ENCODE measurements at places on chromosomes 2 and 18.
A peak's percentile ranks its signal among the peaks of the same experiment; 100 is the strongest.

DNA sequence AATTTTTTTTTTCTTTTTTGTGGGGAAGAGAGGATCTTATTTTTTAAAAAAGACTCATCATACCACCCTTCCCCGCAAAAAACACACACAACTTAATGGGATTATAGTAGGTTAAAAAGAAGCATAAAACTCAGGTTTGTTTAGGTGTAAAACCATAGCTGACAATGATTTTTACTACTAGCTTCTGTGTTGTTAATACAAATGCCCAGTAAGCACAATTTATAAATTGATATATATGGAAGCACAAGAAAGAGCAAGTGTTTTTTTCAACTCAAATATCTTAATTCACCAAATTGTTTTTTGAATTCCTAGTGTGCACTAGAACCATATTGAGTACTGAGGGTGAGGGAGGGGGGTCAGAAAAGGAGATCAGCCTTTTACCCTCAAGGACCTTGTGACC lies 7.0 kb downstream of the STAT4 start:
- no peak for DNase-seq

GRCh38 chr2:25105336-25106085 lies 62.9 kb downstream of the POMC start:
- DNase-seq: no peak

DNA sequence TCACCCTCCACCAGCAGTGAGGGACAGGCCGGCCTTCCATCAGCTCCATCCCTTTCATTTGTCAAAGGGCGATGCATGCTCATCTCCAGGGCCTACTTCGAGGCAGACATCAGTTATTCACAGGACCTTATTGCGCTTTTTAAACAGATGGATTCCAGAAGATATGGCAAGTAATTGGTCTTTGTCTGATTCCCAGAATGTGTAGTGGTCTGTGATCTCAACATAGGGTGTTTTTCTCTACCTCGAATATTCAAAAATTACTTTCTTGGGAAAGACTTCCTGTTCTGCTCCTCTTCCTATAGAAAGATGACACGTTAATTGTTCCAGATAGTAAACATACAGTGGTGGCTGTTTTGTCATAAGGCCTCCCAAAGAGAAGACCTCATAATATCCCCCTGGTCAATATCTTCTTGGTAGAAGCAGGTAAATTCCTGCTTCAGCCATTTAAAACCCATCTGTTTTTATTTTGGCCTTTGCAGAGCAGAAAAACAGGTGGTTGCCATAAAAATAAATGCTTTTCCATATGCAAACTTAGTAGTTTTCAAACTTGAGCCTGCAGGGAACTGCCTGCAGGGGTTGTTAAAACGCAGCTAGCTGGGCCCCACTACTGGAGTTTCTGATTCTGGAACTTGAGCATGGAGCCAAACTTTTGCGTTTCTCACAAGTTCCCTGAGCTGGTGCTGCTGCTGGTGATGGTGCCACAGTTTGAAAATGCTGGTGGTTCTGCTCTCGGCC lies 8.2 kb downstream of the SMARCAL1 start:
- no peak for DNase-seq

DNA sequence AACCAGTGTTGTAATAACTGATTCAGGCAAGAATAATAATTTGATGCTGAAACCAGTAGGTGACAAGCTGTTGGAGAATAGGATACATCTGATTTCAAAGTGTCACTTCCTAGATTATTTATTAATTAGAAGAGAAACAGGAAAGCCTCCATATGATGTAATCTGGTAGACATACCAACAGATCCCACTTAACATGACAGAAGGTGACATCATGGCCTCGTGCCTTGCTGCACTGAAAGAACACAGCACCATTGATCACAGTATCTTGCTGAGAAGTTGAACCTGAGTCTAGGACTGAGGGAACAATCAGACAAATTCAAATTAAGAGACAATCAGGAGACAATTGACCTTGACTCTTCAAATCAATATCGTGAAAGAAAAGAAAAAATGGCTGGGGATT lies 131.6 kb upstream of the DLGAP1 start:
- DNase-seq: no peak

DNA sequence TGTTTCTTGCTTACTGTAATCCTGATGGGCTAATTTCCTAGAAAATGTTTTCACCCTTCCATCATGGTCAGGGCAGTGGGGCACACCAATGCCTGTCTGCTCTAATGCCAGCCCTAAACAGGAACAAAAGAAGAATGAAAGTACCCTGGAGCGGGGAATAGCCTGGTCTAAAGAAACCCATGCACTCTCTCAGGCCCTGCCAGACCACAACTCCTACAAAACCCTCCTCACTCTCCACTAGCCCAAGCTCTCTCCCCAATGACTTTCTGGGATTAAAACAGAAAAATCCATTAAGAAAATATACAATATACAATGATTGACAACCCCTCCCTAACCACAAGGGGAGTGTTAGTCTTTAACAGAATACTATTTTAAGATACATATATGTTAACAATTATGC lies 67.6 kb downstream of the AAK1 start:
- DNase-seq: no peak

- no peak for DNase-seq
These were observed 194.2 kb upstream of the HDAC4 start for GRCh38 chr2:239594772-239595608.

GRCh38 chr18:68642003-68642402 lies 72.9 kb downstream of the TMX3 start:
- DNase-seq: no peak

DNA sequence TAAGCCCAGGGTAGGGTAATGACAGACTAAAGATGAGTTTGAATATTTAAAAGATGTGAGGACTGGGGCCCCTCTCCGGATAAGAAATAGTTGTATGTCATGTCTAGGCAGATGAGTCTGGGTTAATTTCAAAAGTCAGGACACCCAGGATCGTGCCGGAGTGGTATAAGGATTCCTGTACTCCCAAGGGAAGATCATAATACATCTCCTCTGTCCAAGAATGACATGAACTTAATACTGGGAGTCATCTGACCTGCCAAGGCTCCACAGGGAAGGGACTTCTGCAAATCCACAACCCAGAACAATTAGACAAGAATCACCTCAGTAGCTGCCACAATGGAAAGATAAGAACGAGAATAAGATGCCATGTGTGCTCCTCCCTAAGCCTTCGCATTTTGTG lies 17.1 kb downstream of the RPRM start:
- no peak for DNase-seq

GRCh38 chr2:232420073-232420454 lies 13.4 kb downstream of the ALPG start:
- no peak for DNase-seq

DNA sequence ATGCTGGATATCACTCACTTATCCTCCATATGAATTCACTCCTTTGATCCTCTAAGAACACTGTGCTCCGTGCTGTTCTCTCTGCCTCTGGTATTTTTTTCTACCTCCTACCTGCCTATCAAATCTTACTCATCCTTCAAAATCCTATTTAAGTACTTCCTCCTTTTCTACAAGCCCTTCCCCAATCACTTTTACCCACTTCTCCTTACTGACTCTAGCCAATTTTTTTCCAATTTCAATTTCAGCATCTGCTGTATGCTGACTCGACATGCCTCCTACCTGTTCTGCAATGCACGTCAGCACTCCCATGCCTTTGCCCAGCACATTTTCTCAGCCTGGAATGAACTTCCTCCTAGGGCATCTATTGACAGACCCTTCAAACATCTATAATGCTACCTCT lies 37.3 kb upstream of the LNPK start:
- DNase-seq: no peak

DNA sequence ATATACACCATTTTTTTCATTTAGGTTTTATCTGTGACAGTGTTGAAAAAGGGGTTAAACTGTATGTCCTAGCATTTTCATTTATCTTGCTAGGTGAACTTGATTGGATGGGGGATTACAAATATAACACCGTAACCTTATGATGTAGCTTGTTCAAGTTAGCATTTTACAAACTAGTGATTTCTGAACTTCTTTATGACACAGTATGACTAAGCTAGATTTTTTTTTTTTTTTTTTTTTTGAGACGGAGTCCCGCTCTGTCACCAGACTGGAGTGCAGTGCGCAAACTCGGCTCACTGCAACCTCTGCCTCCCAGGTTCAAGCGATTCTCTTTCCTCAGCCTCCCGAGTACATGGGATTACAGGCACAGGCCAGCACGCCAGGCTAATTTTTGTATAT lies 47.1 kb downstream of the KCMF1 start:
- no peak for DNase-seq

GRCh38 chr2:207523005-207523404 lies 6.8 kb upstream of the CREB1 start:
- DNase-seq: no peak

- peak; percentile 83 for DNase-seq
These were observed 225.4 kb upstream of the FBXO11 start for GRCh38 chr2:48131539-48132270.
